Left cardiac atrium (tissue), 4 donors: ENCODE measurements at places on chromosomes 7 and 10. TPM values are rescaled to one million over a fixed set of nuclear protein-coding genes. Genes with fewer than 3 reads are reported as not detected.

DNA sequence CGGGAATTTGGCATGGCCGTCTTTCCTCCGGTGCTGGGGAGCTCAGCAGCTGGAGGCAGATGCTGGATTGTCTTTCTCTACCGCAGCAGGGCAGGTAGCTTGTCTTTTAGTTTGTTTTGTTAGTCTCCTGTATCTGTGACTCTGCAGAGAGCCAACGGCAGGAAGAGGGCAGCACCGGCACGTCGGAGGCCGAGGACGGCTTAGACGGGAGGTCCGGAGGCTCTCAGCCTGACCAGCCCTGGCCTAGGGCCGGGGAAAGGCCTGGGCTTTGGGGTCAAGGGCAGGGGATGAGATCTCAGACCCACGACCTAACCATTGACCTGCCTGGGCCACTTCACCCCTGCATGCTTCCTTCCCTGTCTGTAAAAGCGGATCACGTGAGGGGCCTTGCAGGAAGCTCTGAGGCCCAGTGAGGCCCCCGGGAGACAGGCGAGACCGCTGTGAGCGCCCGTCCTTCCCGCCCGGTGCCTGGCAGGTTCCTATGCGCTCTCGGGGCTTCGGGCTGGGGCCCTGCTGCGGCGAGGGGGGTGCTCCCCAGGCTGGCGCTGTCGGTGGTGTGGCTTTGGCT is 72.7 kb downstream of the LHPP start:
- no peak for DNase-seq

DNA sequence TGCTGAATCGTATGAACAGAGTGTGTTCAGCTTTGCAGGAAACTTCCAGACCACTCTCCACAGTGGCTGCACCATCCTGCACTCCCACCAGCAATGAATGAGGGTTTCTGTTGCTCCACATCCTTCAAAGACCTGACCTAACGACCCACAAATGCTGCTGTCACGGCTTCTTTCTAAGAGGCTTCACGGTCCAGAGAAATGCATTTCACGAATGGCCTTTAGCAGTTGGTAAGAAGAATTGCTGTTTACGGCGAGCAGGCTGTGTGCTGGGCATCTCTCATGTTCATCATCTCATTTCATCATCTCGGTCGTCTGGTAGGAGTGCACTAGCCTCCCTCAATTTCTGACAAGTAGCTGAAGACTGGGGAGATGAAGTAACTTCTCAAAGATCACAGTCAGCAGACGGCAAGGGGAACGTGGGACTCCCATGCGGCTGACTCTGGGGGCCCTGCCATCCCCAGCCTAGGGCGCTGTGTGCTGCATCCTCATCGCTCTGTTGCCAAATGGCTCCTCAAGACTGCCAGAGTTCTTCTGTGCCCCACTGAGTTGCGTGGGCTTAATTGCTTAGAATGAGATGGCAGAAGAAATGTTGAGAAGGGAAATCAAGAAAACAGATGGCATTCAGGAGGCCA is 72.9 kb downstream of the ADARB2 start:
- no peak for DNase-seq

- no peak for DNase-seq
Observed at GRCh38 chr7:70035955-70036354, 437.7 kb downstream of the AUTS2 start.

- no peak for DNase-seq
Observed at GRCh38 chr7:131328377-131329175, 900 bp downstream of the MKLN1 start.

DNA sequence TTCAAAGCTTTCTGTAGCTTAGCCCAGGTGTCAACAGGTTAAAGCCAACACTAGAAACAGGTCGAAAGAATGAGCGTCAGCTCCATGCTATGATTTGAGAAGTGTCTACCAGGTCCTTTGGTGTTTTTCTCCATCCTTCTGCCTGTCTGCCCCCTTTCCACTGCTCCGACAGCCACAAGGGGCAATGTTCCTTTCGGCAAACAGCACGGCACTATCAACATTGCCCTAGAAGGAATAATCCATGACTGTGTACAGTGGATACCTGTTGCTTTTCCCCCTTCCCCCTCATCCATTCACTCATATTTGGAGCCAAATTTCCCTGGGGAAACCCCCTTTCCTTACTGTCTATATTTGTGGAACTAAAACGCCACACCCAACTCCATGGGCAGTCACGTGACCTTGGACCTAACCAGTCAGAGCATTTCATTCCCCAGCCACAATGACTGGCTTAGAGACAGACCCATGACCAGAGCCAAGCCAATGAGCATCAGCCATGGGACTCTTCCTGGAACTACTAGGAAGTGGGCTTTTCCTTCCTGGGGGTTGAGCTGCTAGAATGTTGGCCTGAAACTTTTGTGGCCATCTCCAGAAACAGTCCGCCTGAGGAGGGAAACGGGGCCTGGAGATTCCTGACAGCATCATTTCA is 51.5 kb downstream of the AFAP1L2 start:
- DNase-seq: no peak

DNA sequence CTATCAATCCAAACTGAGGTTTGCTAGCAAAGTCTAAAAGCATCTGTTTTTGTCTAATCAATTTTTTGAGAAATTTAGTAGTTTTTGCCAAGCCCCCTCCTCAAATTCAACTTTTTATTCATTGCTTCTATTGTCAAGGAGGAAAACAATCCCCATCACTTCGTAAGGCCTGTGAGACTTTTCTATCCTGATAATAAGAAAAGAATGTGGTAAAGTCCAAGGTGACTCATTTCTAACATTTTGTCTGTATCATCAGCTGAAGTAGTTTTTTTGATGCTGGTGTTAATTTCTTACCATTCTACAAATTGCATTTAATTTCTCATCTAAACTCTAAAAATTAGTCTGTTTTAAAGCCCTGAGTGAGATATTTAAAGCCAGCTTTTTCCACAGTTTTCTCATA is 11.7 kb downstream of the ANK3 start:
- no peak for DNase-seq

- no peak for DNase-seq
Observed at GRCh38 chr10:14560791-14561765, 213.6 kb downstream of the FAM107B start.

DNA sequence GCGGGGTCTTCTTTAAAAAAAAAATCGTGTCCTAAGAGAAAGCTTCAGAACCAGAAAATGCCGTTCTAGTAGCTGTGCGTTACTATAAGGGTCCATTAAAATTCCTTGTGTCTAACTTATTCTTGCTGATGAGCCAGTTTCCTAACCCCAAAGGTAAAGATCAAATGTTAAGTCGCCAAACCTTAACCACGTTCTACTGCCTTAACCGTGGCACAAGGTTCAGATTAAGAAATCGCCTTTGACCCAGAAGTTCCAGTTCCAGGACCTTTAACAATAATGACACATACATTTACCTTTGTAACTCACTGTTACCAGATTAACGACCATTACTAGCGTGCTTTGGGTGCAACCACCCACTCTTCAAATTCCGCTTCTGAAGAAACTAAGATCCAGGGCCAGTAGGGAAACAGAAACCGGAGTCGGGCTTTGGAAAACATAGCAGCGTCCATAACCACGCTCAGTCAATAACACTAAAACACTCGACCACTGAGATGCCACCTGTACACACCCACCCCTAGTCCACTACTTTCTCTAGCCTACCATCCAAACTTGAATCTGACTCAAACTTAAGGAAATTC is 620 bp downstream of the BET1 start:
- DNase-seq: no peak

- DNase-seq: no peak
Observed at GRCh38 chr10:117360994-117361667, 14.1 kb downstream of the PDZD8 start.

DNA sequence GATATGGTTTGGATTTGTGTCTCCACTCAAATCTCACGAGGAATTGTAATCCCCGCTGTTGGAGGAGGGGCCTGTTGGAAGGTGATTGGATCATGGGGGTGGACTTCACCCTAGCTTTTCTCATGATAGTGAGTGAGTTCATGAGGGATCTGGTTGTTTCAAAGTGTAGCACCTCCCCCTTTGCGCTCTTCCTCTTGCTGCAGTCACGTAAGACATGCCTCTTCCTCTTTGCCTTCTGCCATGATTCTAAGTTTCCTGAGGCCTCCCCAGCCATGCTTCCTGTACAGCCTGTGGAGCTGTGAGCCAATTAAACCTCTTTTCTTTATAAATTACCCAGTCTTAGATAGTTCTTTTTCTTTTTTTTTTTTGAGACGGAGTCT is 17.1 kb downstream of the CDNF start:
- no peak for DNase-seq

DNA sequence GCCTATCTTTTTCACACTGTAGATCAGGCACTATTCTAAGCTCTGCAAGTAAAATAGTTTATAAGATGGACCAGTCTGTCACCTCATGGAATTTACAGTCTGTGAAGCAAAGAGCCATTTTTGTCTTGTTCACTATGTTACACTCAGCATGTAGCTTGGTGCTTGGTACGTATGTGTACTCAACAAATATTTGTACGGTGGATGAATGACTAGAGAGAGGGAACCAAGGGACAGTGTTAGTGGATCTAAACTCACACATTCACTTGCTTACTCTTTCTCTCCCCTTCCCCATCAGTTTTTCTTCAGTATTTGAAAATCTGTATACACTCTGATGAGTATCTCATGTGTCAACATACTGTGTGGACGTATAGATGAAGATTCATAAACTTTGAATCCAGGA is 45.9 kb downstream of the PTF1A start:
- DNase-seq: no peak

DNA sequence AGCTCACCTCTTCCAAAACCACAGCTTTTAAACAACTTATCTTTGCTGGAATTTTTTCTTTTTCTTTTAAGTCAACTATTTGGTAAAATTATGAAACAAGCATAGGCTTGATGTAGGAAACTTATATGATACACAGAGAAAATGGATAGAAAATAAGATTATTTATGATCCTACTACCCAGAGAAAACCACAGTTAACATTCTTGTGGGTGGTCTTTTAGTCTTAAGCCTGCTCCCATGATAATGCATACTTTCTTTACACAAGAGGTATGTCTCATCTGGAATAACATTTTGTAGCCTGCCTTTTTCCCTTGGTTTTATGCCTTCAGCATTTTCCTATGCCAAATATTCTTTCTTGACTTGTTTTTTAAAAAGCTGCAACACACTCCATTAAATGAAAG is 21.4 kb downstream of the PLPP4 start:
- no peak for DNase-seq

GRCh38 chr7:141991140-141991539 is 4.5 kb upstream of the MGAM start:
- DNase-seq: no peak

DNA sequence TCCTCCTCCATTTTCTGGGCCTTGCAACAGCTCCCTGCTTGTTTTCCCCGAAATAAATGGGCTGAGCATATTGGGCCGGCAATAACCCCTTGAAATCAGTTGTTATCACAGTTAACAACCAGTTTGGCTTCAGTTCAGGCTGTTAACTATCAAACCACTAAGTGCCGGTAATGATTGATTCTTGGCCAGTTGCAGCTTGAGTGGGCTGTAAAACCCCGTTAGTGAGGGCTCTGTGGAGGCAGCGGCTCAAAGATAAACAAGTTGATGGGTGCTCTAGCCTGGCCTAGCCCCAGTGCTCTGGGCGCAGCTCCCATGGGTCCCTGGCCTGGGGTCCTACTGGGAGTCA is 8.3 kb downstream of the FGF8 start:
- no peak for DNase-seq

GRCh38 chr7:99379043-99379577 is 4.6 kb downstream of the ARPC1B start:
- DNase-seq: peak; percentile 82

GRCh38 chr10:119421891-119422681 is 120.4 kb downstream of the RGS10 start:
- DNase-seq: no peak

DNA sequence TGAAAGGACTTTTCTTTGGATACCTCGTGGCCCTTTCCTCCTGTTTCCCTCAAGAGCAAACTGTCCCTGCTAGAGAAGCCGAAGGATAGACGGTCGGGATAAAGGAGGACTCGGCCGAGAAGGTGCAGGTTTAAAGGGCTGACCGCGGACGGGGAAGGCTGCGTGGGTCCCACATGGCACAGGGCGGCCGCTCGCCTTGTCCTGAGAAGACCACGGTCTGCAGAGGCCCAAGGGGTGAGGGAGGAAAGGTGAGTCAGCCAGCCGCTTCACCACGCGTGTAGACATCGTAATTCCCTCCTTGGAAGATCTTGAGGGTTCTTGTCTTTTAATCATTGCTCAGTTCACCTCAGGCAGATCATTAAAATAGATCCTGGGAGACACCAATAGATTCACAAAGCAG is 253.8 kb downstream of the DPP6 start:
- no peak for DNase-seq

- peak; percentile 40 for DNase-seq
Observed at GRCh38 chr10:90965720-90966119, 44.8 kb upstream of the ANKRD1 start.

DNA sequence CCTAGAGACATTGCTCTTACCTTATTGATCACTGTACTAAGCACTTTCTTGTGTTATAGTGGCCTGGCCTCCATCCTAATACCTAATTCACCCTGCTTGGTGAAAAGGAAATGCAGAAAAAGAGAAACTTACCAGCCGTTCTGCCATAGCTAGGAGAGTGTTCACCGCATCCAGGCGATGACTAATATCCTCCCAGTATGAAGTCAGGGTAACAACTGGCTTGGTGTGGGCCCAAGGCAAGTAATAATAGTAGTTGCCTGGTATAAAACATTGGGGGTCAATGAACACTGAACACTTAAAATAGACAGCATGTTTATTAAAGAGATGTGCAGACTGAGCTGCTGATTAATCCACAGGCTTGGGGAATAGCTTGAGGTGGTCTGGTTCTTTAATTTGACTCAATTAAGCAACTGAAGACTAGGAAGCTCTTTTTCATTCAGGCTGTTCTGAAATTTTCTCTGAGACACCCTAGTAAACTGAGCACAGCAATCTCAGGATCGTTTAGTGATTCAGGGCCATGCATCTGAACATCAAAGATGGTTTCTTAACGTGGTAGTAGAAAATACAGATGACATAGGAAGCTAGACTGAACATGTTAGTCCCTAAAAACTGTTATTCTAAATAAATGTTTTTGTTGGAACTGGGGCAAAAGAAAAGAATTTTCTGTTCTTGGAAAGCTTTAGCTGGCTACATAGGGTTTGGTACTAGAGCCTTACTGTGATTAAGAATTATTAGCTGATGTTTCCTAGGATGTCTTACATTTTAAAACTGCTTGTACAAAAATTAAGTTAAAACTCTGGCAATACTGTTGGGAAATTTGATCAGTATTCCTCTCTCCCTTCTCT is 102.2 kb downstream of the MYOF start:
- no peak for DNase-seq

- peak; percentile 65 for DNase-seq
Observed at GRCh38 chr7:103075337-103075918, 488 bp downstream of the ARMC10 start.

- DNase-seq: no peak
Observed at GRCh38 chr7:130473876-130474275, 18.0 kb upstream of the MEST start.

TRIM4 gene
- 11.1 TPM for total RNA-seq

ADAM22 gene
- total RNA-seq: 3.1 TPM

LIPJ gene
- not detected for total RNA-seq

MYH16 gene
- total RNA-seq: not detected

OR9A2 gene
- not detected for total RNA-seq

NKX1-2 gene
- not detected for total RNA-seq
